GM20000 (cell line): ENCODE measurements at places on chromosomes 7 and 10.

- no peak for DNase-seq
Observed at GRCh38 chr7:47382200-47382599, 199.7 kb downstream of the TNS3 start.

GRCh38 chr10:47049906-47050305 lies 138.7 kb downstream of the PTPN20 start:
- DNase-seq, result no peak

- no peak for DNase-seq
Observed at GRCh38 chr10:48249004-48249762, 25.3 kb downstream of the FRMPD2 start.

GRCh38 chr7:134766779-134767519 lies 12.5 kb upstream of the CALD1 start:
- peak; percentile 67 for DNase-seq

- no peak for DNase-seq
Observed at GRCh38 chr7:31899356-31899927, 170.8 kb downstream of the PDE1C start.

DNA sequence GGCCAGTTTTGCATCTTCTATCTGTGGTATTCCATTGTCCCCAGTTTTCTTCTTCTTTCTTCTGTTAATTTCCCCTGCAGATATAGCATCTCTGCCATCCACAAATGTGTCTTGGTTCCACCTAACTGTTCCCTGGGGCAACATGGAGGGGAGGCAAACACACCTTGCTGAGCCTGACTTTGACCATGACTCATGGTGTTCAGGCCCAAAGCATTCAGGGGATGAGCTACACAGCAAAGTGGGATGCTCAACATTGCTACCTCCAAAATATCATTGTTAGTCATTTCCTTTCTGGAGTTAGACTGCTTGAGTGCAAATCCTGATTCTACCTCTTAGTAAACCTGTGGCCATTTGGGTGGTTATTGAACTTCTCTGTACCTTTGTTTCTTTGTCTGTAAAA lies 542.7 kb downstream of the LRMDA start:
- DNase-seq, result no peak

- peak; percentile 83 for DNase-seq
Observed at GRCh38 chr10:5862360-5862961, 27.2 kb downstream of the ANKRD16 start.

GRCh38 chr10:4310172-4310571 lies 515.8 kb upstream of the AKR1E2 start:
- no peak for DNase-seq

GRCh38 chr7:48183965-48184364 lies 12.7 kb downstream of the ABCA13 start:
- DNase-seq, result no peak

- no peak for DNase-seq
Observed at GRCh38 chr10:124906551-124907001, 35.3 kb upstream of the ZRANB1 start.

GRCh38 chr7:111045449-111045848 lies 45.5 kb upstream of the LRRN3 start:
- no peak for DNase-seq

GRCh38 chr7:4998910-4999309 lies 39.9 kb upstream of the MMD2 start:
- no peak for DNase-seq

DNA sequence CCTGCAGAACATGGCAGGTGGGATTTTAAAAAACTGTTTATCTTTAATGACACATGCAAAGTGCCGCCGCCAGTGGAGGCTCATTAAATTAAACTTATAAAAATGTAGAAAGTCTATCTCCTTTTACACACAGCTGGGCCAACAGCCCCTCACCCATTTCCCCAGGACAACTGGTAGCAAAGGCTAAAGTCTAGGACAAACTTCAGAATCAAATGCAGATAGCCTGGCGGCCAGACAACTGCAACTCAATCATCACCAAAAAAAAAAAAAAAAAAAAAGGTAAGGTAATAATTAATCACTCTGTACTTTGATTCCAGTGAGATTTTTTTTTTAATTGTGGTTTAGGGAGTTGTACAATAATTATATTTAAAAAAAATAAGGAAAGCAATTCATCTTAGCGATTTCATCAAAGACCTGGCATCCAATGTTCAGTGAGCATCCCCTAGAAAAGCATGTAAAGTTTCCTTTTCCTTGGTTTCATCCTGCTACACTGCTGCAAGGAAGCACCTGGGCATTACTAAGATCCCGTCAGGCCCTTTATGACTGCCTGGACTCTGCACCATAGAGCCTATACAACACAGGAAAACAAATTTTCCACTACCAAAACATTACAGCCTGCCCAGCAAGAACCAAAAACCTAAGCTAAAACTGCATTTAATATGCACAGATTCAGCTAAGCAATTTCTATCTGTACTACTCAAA lies 98.5 kb downstream of the GRB10 start:
- DNase-seq, result no peak

GRCh38 chr10:120422457-120422856 lies 34.6 kb upstream of the PLPP4 start:
- DNase-seq, result no peak

- no peak for DNase-seq
Observed at GRCh38 chr10:5656737-5657579, 9.4 kb downstream of the ASB13 start.

DNA sequence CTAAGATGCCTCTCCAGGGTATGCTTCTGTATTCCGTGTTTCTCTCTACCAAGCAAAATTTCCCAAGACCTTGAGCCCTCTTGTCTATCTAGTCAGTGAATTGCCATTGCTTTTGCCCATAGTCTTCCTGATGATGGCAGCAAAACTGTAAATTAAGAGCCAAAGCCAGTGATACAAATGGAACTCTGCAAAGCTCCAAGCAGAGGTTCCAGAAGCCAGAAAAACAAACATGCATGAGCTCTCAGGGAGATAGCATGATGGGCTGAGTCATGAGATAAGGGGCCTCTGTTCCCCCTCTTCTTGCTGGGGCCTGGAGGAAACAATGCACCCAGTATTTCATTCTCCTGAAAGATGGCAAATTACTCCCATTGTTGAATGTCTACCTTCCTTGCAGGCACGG lies 24.7 kb downstream of the LSMEM1 start:
- no peak for DNase-seq

GRCh38 chr10:16848562-16849154 lies 31.4 kb upstream of the RSU1 start:
- DNase-seq, result no peak

GRCh38 chr10:7279303-7279702 lies 131.5 kb downstream of the SFMBT2 start:
- no peak for DNase-seq

DNA sequence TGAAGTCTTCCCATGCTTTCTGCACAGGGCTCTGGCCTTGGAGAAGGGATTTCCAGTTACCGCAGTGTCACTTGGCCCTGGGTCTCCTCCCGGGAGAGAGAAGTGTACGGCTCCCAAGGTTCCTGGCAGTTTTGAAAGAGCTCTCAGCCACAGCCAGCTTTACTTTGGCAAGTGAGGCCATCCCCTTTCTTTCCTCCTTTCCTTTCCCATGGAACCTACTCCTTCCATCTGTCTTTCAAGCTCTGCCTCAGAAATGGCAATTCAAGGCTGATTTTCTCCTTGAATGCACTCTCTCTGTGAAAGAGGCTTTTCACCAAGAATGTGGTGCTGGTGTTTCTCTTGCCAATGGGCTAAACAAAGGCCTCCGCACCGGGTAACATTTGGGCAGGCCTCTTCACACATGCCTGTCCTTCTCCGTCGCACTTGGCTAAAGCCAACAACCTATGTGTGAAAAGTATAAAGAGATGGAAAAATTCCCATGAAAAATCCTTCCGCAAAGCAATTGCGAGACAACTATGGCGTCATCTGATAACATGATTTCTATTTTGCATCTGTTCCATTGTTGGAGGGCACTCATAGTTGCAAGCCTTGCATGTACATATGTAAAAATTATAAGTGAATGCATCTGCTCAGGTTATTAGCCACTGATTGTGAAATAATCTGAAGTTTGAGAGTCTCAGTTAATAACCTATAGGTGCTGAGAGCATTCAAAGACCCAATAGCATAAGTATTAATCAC lies 125.4 kb downstream of the PFKFB3 start:
- no peak for DNase-seq

DNA sequence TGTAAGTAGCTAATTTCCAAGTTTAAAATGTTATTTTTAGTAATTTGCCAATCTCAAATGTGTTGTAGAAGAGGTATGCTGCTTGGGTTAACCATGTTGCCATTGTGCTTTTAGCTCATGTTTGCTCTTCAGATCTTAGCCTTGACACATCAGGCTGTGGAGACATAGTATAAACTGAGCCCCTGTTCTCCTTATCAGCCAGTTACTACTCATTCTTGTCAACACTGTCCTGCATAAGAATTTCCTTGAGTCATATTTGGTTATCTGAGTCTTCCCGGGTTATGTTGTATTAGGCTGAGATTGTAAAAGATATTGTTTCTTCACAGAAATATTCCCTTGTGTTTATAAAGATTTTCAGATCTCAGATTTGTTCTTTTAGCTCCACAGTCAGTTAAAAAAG lies 4.1 kb downstream of the SSBP1 start:
- no peak for DNase-seq

DNA sequence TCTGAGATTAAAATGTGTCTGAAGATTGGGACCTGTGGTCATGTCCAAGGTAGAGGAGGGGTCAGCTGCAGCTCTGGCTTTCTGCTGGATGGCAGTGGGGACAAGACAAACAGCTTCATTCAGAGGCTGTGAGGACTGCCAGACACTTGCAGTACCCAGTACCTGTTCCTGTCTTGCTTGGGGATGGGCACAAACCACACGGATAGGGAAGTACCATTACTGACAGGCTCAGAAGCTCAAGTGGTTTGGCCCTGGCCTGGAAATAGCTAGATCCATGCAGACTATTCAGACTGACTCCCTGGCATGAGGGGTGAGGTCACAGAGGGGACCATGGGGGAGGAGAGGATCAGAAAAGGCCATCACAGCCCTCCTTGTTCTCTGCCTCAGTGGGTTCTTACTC lies 56.0 kb upstream of the COMTD1 start:
- DNase-seq, result no peak

DNA sequence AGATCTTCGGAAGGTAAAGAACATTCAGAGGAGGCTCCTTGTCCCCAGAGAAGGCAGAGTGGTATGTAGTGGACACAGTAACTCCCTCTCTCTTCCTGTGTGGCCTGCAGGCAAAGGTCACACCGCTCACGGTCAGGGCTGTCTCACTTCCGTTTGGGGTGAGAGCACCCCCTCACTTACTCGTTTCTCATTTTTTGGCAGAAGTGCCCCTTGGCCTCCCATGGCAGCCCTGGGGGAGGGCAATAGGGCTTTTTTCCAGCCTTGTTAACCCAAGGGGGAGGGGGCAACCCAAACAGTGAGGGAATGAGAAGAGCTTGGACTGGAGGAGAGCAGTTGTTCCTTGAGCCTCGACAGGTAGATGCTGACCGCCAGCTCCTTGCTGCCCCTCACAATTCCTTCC lies 31.8 kb upstream of the SRGN start:
- DNase-seq, result no peak

DNA sequence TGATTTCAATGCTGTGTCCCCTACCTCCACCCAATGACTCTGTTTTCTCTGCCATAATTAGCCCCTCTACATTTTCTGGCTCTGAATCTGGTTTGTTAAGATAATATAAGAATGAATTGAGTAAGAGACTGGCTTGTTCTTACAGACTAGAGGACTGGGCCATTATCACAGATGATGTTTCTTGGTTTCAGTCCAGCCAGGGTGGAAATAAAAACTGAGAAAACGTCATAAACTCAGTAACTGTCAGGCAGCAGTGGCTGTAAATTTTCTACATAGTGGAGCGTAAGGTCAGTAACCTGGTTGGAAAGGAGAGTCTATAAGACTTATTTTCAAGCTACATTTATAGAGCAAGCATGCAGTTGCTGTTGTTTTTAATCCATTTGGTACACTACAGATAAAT lies 485.4 kb downstream of the HTR7 start:
- no peak for DNase-seq

DNA sequence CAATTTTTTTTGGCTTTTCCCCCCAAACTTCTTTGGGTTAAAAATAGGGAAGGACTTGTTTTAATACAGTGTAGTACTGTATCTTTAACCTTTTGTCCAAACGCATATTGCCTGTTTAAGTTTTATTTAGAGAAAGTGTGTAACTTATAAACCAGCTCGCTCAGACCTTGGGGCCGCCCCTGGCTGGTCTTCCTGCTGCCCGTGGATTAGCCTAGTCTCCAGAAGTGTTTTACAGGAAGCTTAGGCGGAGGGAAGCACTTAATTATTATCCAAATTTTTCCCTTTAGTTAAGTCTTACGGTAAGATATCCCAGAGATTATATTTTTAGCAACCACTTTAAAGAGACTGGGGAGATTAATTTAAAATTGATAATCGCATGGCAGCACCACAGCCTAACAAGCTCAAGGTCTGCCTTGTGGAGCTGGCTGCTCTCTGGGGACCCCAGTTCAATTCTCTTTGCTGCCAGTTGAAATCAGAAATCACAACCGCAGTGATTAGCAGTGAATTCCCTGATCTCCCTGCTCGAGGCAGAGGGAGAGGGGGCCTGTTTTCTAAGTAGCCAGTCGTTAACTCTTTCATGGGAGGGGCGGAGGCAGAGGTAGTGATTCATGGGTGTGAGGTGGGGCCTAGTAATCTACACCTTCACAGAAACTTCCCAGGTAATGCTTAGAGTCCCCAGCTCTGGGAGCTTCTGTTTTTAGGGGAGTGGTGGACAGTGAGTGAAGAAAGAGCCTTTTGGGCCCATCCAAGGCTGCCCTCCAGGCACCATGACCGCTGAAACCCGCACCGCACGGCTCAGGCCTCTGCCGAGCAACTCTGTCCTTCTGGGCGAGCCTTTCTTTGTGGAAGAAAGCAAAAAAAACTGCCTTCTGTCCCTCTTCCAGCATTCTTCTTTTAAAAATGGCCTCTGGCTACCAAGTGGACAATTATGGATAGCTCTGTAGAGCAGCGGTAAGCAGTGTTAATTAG lies 548.7 kb upstream of the GALNT17 start:
- DNase-seq, result no peak

GRCh38 chr7:102828286-102828685 lies 79.5 kb downstream of the FAM185A start:
- DNase-seq, result no peak

- no peak for DNase-seq
Observed at GRCh38 chr10:129078746-129079145, 388.3 kb upstream of the MGMT start.

- DNase-seq, result peak; percentile 51
Observed at GRCh38 chr7:23205909-23206767, 24.3 kb downstream of the NUP42 start.

- no peak for DNase-seq
Observed at GRCh38 chr7:19362099-19362498, 216.9 kb upstream of the FERD3L start.
